HS-5 (cell line): ENCODE measurements at places on chromosomes 16 and 17.

DNA sequence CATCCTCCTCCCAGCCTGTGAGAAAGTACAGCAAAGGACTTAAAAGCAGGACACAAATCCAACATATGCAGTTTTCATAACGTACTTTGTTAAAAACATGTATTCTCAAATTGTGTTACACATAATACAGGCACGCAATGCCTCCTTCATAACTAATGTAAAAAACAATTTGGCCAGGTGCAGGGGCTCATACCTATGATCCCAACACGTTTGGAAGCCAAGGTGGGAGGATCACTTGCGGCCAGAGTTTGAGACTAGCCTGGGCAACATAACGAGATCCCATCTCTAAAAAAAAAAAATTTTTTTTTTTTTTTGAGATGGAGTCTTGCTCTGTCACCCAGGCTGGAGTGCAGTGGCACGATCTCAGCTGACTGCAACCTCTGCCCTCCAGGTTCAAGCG, 20.4 kb downstream of the TEX2 start:
- DNase-seq = no peak

DNA sequence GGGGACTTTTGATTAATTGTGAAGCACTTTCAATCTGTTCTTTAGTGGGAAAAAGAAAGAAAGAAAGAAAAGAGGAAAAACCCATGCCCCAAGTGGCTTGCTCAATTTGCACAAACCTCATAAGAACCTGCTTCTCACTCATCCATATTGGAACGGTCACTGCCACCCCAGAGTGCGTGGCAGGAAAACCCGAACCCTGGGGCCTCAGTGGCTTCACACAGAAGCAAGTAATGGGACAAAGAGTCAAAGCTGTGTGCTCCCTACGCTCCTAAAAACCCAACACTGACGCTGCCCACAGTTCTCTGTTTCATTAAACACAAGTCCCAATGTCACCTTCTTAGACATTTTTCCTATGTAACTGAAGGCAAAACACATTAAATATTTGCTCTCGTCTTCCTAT, 1.2 kb downstream of the SLC6A4 start:
- no peak for DNase-seq

GRCh38 chr17:76868669-76869495, 678 bp downstream of the MGAT5B start:
- DNase-seq = no peak

GRCh38 chr17:53134548-53134947, 688.2 kb upstream of the KIF2B start:
- no peak for DNase-seq

DNA sequence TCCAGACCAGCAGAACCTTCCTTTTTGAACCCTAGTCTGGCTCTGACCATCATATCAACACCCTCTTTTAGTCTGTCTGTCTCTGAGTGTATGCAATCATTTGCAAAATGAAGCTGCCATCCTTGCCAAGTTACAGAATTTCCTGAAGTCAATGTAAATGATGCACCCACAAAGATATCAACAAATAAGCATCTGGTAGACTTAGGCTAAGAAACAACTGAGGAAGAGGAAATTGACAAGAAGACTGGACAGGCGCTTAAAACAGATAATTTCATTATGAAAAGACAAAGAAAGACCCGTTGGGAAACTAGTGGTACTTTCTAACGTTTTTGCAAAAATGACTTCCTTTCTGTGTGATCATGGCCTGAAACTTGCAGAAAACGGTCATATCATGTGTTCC, 24.7 kb upstream of the CIITA start:
- DNase-seq = no peak

DNA sequence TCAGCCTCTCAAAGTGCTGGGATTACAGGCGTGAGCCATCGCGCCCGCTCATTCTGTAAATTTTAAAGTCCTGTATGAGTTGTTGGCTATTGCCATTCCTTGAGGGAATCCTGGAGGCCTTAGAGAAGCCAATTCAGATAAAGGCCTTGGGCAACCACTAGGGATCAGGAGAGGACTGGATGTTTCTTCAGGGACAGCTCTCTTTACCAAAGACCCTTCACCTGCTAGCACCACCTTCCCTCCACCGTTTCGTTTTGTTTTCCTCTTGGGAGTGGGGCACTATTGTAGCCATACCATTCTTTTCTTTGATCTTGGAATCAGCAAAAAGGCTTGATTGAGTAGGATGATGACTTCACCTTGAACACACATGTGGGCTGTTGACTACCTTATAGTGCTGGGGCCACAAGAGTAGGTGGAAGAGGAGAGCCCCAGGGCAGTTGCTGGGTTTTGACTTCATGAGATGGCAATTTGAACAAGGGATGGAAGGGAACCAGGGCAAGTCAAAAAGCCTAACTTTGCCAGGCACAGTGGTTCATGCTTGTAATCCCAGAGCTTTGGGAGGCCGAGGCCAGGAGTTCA, 7.0 kb upstream of the ANKRD40CL start:
- no peak for DNase-seq

DNA sequence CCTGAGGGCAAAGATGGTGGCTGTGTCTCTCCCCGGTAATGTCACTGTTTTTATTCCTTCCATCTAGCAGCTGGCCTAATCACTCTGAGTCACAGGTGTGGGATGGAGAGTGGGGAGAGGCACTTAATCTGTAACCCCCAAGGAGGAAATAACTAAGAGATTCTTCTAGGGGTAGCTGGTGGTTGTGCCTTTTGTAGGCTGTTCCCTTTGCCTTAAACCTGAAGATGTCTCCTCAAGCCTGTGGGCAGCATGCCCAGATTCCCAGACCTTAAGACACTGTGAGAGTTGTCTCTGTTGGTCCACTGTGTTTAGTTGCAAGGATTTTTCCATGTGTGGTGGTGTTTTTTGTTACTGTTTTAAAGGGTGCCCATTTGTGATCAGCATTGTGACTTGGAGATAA, 5.5 kb upstream of the RAPGEFL1 start:
- no peak for DNase-seq

GRCh38 chr17:70028978-70029767, 45.9 kb upstream of the KCNJ16 start:
- DNase-seq = no peak

GRCh38 chr17:81272616-81273015, 22.5 kb downstream of the SLC38A10 start:
- DNase-seq = no peak
